ENCODE measurements at places on chromosomes 1 and 21.

DNA sequence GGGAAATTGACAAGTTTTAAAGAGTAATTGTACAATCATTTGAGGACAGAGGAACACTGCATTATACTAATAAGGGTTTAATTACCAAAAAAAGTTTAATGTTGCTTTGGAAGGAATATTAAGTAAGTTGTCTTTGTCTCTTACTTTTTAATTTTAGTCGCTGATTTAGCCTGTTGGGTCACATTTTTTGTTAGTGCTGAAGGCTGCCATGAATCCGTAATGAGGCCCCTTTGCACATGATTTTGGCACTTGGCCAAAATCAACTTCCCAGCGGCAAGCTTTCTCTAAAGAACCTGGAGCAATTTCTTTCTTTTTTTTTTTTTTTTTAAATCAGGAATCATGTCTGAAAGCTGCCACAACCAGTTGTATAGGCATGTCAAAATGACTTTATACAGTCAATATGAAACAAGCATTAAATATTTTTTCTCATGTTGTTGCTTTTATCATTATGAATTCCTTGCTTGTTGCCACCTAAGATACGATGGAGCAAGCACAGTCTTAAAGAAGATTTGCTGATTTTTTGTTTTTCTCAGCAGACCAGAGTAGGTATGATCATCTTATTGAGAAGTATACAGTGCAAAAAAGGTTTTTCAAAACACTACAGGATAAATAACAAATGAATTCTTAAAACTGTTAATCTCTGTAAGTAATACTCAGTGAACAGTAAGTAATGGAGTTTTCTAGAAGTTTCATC is 690.4 kb downstream of the USP25 start:
- peak overlapping the region; percentile 82 for H3K27ac ChIP-seq
- no peaks in the 10 kb centered on the region for H3K27me3 ChIP-seq
- no peaks in the 10 kb centered on the region for H3K36me3 ChIP-seq
- no peak for DNase-seq
- H3K4me1 ChIP-seq = no peaks in the 10 kb centered on the region

- peaks cover 6% of the 10 kb centered on the region for H3K4me1 ChIP-seq
- peak; percentile 96 for DNase-seq
- no peaks in the 10 kb centered on the region for H3K36me3 ChIP-seq
- peak overlapping the region; percentile 92 for H3K27ac ChIP-seq
- H3K4me3 ChIP-seq = no peak overlapping the region
Measured at GRCh38 chr1:32716312-32717148, 14.0 kb upstream of the SYNC start.

GRCh38 chr1:156754219-156754618 is 2.7 kb upstream of the HDGF start:
- H3K4me3 ChIP-seq = no peak overlapping the region
- no peaks in the 10 kb centered on the region for H3K36me3 ChIP-seq
- no peak overlapping the region for H3K27ac ChIP-seq
- H3K27me3 ChIP-seq = no peaks in the 10 kb centered on the region
- peaks cover 16% of the 10 kb centered on the region for H3K4me1 ChIP-seq

DNA sequence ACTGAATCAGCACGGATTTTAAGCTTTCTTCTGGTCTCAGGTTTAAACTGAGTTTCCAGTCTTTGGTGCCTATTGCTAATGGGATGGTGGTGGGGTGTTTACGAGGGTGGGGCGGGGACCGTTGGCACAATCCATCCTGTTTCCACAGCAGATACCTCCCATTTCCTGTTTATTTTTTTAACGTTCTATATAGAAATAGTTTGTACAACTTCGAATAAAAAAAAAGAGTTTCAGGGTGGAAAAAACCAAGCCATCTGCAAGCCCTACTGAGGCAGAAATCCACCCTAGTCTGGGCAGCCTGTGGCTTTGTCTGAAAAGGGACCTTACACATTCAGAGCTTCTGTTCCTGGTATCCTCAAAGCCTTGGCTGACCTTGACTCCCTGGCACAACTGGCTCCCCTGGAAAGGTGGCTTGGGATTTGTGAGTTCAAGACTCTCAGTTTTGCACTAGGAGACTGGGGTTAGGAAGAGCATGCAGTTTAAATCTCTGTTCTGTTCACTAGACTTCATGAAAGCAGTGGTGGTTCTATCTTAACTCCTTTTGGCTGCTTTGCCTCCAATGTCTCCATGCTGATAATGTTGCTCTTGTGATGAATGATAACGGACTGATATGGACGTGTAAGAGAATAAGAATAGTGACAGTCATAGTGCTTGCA is 46.7 kb downstream of the VANGL2 start:
- H3K27ac ChIP-seq = no peak overlapping the region
- no peak for DNase-seq
- H3K27me3 ChIP-seq = no peaks in the 10 kb centered on the region
- no peak overlapping the region for H3K4me3 ChIP-seq

- H3K27ac ChIP-seq = no peak overlapping the region
- H3K36me3 ChIP-seq = no peaks in the 10 kb centered on the region
- DNase-seq = peak; percentile 24
- no peak overlapping the region for H3K4me3 ChIP-seq
- H3K27me3 ChIP-seq = no peaks in the 10 kb centered on the region
Measured at GRCh38 chr1:240687820-240688219, 75.9 kb upstream of the GREM2 start.

DNA sequence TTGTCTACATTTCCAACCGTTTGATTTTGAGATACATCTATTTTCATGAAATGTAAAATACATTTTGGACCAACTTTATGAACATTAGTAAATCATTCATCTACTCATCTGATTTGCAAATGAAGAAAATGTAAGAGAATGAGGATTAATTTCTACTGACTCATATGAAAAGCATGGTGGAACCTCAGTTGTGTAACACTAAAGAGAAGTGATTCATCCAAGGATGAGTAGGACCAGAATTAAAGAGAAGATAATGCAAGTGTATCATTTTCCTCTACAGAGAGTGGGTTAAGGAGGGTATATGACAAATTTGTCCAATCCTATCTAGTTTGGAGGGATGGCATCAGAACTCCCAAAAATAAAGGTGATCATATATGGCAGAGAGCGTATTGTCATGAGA is 1967.6 kb downstream of the MRPL39 start:
- no peaks in the 10 kb centered on the region for H3K36me3 ChIP-seq
- DNase-seq = no peak
- no peak overlapping the region for H3K4me3 ChIP-seq
- no peak overlapping the region for H3K27ac ChIP-seq
- H3K4me1 ChIP-seq = no peaks in the 10 kb centered on the region

- H3K36me3 ChIP-seq = no peaks in the 10 kb centered on the region
- no peak overlapping the region for H3K4me3 ChIP-seq
- DNase-seq = no peak
- peaks cover 4% of the 10 kb centered on the region for H3K4me1 ChIP-seq
Measured at GRCh38 chr1:111732718-111733117, 6.5 kb downstream of the INKA2 start.

DNA sequence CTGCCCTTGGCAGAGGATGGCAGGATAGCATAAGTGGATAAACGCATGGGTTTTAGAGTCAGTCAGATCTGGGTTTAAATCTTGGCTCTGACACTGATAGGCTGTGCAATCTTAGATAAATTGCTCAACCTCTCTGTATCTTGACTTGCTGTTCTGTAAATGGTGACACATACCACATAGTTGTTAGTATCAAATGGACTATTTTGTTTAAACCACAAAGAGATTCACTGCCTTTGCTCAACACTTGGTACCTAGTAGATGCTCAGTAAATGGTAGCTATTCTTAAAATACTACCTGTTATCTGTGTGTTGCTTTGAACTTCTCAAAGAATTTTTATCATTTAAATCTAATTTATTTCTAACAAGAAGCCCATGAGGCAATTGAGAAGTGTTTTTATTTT is 39.5 kb upstream of the A3GALT2 start:
- peak overlapping the region; percentile 89 for H3K27ac ChIP-seq
- H3K36me3 ChIP-seq = no peaks in the 10 kb centered on the region
- H3K27me3 ChIP-seq = no peaks in the 10 kb centered on the region
- no peak overlapping the region for H3K4me3 ChIP-seq
- H3K4me1 ChIP-seq = peaks cover 39% of the 10 kb centered on the region

- no peaks in the 10 kb centered on the region for H3K4me1 ChIP-seq
- H3K36me3 ChIP-seq = no peaks in the 10 kb centered on the region
- H3K27me3 ChIP-seq = no peaks in the 10 kb centered on the region
- H3K27ac ChIP-seq = no peak overlapping the region
- no peak for DNase-seq
Measured at GRCh38 chr1:55990007-55990406, 589.4 kb downstream of the PLPP3 start.

DNA sequence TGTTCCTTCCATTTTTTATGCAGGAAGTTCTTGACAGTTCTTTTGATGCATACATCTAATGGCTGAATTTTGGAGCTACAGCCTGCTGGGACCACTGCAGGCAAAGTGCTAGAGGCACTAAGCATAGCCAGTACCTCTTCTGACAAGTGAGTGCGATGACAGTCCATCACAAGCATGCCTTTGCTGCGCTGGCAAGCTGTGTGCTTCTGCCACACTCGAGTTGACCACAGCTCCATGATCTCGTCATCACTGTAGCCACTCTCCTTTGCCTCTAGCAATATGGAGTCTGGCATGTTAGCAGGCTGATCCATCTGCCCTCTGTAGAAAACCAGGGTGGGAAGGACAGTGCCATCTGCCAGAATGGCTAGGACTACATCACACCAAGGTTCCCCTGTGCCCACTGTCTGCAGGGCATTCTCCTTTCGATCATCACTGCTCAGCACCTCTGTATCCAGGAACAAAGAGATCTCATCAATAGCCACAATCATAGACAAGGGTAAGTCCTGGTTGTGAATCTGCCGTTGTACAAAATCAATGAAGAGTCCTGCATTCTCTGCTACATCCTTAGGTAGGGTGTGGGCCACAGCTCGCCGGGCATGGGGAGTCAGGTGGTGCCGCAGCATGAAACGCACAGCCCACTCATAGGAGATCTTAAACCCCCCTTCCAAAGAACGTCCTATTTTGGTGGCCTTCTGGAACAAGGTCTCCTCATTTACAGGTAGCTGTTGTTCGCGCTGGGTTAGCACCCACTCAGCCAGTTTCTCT is 6.0 kb downstream of the PSMB4 start:
- H3K36me3 ChIP-seq = peaks cover 20% of the 10 kb centered on the region
- no peak overlapping the region for H3K27ac ChIP-seq
- no peak overlapping the region for H3K4me3 ChIP-seq
- H3K4me1 ChIP-seq = peaks cover 2% of the 10 kb centered on the region
- DNase-seq = no peak

DNA sequence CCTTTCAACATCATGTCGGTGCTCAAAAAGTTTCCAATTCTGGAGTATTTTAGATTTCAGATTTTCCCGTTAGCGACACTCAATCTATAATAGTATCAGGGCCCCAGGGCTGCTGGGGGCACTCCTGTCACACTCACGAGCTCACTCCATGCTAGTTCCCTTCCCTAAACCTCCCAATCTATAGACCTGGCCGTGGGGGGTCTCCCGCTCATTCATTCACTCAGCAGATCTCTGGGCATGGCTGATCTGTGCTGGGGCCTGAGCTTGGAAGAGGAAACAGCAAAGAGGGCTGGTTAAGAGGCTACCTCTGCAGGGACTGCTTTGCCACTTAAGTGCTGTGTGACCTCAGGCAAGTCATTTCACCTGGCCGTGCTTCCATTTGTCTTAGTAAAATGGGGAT is 46.8 kb upstream of the LAPTM5 start:
- H3K27me3 ChIP-seq = no peaks in the 10 kb centered on the region
- DNase-seq = no peak
- H3K36me3 ChIP-seq = no peaks in the 10 kb centered on the region
- no peak overlapping the region for H3K4me3 ChIP-seq

DNA sequence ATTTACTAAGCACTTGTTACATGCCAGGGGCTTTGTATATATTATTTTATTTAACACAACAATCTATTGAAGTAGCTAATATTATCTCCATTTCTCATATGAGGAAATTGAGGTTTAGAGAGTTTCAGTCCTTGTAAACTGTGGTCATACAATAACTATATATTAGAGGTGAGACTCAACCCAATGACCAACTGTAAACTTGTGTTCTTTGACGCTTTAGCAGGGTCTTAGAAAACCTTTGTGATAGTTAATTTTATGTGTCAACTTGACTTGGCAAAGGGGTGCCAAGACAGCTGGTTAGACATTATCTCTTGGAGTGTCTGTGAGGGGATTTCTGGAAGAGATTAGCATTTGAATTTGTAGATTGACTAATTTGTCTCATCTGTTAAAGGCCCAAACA is 252.4 kb upstream of the B3GALT2 start:
- H3K36me3 ChIP-seq = no peaks in the 10 kb centered on the region
- H3K27me3 ChIP-seq = no peaks in the 10 kb centered on the region
- no peak for DNase-seq
- H3K4me1 ChIP-seq = no peaks in the 10 kb centered on the region
- H3K27ac ChIP-seq = no peak overlapping the region
- H3K4me3 ChIP-seq = no peak overlapping the region

DNA sequence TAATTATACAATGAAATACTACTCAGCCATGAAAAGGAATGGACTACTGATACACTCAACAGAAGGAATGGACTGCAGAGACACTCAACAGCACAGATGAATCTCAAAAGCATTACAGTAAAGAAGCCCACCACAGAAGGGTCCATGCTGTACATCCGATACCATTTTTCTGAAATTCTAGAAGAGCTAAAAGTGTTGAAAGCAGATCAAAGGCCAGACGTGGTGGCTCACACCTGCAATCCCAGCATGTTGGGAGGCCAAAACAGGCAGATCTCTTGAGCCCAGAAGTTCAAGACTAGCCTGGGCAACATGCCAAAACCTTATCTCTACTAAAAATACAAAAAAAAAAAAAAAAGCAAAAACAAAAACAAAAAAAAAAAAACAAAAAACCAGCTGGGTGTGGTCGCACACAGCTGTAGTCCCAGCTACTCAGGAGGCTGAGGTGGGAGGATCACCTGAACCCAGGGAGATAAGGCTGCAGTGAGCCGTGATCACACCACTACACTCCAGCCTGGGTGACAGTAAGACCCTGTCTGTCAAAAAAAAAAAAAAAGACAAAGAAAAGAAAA is 15.5 kb downstream of the PPP1R15B start:
- H3K36me3 ChIP-seq = no peaks in the 10 kb centered on the region
- H3K27me3 ChIP-seq = no peaks in the 10 kb centered on the region
- H3K4me1 ChIP-seq = no peaks in the 10 kb centered on the region
- no peak for DNase-seq
- H3K27ac ChIP-seq = no peak overlapping the region

DNA sequence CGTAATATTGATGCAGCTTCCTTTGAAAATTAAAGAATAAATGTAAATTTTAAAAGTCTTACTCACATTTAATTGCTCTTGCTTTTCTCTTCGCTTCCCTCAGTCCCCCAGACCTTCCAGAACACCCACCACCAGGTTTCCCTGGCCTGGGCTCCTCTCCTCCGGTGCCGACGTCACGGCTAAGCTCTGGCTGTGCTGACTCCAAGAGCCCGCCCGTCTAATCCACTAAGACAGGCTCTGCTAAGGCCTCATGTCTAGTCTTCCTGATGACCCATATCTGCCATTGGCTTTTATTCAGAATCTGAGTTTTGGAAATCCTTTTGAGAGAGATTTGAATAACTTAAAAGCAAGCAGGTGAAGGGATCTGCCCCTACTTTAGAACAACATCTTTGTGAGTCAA is 53.9 kb upstream of the NADK start:
- no peak for DNase-seq
- H3K27ac ChIP-seq = no peak overlapping the region
- no peaks in the 10 kb centered on the region for H3K36me3 ChIP-seq
- no peaks in the 10 kb centered on the region for H3K27me3 ChIP-seq
- H3K4me1 ChIP-seq = no peaks in the 10 kb centered on the region

GRCh38 chr1:226845624-226846023 is 24.8 kb upstream of the PSEN2 start:
- H3K4me3 ChIP-seq = no peak overlapping the region
- H3K36me3 ChIP-seq = no peaks in the 10 kb centered on the region
- DNase-seq = no peak
- H3K4me1 ChIP-seq = no peaks in the 10 kb centered on the region
- no peaks in the 10 kb centered on the region for H3K27me3 ChIP-seq
- H3K27ac ChIP-seq = no peak overlapping the region
